ENCODE measurements at places on chromosomes 7 and 10.

GRCh38 chr10:7186387-7187018, 224.3 kb downstream of the SFMBT2 start:
- DNase-seq, result no peak

DNA sequence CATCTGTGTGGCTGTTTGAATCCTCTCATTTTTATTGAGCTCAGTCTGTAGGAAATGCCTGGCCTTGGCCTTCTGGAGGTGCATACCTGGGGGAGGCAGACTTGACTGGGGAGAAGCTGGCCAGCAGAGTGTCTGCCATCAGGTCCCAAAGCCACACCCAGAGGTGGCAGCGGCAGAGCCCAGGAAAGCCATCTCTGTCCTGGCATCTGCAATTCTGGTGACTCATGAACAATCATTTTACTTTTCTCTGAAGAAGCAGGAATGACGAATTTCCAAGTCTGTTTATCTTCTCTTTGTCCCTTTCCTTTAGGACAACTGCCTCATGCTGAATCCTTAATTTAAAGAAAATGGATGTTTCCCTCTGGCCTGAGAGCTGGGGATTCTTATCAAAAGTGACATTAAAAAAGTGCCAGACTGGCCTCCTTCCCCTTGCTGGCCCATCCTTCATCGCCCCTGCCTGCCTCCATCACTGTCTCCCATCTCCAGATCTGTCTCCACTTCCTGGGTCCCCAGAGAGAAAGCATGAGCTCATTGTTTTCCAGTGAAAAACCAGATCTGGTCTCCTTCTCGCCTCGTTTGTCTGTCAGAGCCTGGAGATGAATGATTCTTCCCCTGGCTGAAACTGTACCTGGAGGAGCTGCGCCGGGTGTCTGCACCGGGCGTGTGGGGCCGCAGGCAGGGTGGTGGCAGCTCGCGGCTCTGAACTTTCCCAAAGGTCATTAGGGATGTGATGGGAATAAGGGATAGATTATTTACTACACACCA, 124.5 kb downstream of the TMEM178B start:
- no peak for DNase-seq

- DNase-seq, result no peak
These were observed 9.8 kb downstream of the TSPAN14 start for GRCh38 chr10:80463868-80464267.

DNA sequence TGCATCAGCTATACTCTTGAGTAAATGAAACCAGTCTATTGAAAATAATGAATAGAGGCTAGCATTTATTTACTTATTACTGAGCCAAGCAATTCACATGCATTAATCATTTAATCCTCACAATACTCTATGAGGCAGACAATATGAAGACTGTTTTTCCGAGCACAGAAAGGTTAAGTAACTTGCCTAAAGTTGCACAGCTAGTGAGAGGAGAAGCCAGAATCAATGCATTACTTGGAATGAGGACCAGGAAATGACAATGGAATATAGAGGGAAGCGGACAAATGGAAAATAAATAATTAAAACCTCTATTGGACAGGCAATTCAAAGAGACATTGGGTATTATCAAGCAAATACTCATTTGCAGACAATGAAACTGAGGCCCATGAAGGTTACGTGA, 207.6 kb upstream of the PRKCQ start:
- DNase-seq, result no peak

DNA sequence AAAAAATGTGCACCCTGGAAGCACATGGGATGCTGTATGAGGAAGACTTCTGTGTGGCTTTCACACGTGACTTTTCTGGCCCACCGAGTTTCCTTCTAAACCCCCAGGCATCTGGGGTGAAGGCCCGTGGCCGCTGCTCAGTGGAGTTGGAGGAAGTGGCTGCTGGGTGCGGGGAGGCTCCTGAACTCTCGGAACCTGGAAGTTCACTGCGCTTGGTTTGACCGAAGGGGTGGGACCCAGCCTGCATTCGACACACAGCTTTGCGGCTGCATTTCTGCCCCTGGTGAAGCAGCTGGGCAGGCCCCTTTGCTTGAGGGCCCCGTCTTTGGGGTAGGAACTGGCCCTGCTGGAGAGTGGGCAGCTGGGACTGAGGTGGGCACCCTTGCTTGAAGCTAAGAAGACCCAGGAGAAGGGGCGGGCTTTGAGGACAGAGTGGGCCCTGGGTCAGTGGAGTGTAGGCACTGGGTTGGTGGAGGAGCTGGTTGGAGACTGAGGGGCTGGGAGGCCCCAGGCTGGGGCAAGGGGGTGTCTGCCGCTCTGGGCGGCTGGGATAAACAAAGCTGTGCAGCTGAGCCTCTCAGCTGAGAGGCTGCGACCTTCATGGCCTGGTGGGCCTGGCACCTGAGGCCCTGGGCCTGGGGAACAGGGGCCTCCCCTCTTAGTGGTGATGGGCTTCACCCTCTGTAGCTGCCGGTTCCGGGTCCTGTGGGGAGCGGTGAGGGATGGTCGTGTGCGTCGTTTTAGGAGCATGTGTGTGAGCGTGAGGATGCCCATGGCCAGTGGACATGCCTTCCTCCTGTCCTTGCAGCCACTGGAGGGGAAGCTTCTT, 78.0 kb downstream of the INPP5A start:
- no peak for DNase-seq

DNA sequence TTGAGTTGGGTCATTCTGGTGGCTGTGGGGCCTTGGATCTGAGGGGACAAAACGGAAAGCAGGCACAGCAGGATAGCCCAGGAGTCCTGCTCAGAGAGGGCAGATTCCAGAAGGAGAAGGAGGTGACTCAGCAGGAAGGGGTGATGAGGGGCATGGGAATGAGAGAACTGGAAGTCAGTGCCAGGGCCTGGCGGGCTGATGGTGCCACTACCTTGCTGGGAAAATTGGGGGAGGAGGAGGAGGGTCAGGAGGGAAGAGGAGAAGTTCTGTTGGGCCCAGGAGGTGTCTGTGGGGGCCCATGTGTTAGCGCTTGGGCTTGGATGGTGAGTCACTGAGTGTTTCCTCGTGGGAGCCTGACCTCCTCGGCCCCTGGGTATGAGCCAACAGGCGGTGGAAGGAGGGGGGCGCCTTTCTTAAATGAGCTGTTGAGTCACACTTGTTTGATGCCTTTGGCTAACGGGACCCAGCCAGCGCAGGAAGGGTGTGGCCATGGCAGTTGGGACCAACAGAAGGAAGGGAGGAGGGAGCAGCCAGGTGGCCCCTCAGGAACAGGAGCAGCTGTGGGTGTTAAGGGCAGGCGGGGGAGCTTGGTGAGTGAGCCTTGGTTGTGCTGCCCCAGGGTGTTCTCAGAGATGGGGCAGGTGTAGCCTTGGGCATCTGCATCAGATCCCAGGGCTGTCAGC, 130.0 kb upstream of the BTBD16 start:
- no peak for DNase-seq

DNA sequence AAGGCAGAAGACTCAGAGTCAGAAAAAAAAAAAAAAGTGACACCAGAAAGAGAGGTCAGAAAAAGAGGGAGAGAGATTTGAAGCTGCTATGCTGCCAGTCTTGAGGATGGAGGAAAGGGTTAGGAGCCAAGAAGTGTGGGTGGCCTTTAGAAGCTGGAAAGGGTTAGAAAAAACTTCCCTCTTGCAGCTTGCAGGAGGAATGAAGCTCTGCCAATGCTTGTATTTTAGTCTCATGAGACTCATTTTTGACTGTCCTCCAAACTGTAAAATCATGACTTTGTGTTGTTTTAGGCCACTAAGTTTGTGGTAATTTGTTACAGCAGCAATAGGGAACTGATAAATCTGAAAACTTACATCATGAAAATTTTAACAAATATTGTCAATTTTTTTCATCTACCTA, 127.7 kb upstream of the NOBOX start:
- DNase-seq, result no peak

GRCh38 chr10:66783316-66783715, 142.5 kb upstream of the LRRTM3 start:
- DNase-seq, result no peak

DNA sequence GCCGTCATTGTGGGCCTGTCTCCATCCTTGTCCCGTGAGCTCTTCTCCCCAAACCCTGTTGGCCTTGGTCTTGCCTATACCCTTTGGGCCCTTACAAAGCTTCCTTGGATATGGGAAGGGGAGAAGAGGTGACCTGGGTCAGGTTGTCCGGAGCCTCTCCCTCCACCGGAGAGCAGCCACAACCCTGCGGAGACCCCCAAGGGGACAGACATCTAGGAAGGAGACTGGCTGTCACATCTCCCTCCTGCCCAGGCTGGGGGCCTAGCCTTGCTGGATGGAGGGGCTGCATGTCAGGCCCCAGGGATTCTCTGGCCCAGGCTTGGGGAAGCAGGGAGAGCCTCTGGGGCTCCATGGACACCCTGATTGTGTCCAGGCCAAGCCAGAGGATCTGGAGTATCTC, 11.8 kb downstream of the NACAD start:
- DNase-seq, result no peak

DNA sequence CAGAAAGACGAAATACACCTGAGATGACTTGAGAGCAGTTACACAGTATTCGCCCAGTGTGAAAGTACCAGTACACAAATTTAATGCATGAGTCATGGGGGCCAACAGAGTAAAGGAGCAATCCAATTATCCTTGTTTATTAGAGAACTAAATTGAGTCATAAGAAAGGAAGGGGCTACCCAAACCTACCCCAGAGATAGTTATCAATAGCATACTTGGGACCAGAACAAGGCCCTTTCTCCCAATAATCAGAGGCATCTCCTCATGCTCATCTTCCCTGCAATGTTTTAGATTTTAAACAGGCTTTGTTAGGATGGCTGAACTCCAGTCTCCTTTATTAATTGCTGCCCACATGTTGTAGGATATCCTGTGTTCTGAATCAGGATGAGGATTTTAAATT, 239.7 kb upstream of the LRGUK start:
- no peak for DNase-seq

GRCh38 chr7:30654296-30655090, 27.8 kb downstream of the CRHR2 start:
- no peak for DNase-seq

DNA sequence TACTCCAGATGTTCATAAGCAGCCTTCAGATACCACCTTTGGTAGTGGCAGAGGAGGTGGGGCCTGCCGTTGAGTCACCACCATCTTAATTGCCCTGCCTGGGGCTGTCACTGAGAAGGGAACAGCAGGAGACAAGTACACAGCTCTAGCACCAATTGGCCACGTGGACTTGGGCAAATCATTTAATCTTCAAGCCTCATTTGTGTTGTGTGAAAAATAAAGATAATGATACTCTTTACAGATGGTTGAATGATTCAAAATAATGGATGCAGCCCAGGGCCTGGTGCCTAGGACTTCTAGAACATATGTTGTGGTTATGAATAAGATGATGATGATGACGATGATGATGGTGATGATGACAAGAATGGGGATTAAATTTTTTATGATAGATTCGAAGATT, 111.9 kb upstream of the ADAM12 start:
- DNase-seq, result no peak

Data from amygdala (tissue), 56 donors.